ENCODE measurements at places on chromosomes 4 and X.

DNA sequence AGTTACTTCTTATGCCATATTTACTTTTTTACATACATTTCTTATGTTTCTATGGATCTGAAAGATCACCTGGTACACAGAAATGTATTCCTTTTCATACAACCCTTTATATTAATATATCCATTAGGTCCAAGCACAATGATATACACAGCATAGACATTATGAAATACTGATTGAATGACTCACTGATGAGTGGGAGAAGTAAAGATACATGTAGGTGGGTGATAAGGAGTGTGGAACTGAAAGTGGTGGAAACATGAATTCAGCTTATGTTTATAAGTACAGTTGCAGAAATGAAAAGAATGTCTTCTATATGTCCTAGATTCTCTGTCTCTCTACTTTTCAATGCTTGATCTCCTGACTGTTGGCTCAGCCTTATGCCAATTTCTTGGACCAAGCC is 87.9 kb downstream of the YIPF7 start:
- no peak for DNase-seq

DNA sequence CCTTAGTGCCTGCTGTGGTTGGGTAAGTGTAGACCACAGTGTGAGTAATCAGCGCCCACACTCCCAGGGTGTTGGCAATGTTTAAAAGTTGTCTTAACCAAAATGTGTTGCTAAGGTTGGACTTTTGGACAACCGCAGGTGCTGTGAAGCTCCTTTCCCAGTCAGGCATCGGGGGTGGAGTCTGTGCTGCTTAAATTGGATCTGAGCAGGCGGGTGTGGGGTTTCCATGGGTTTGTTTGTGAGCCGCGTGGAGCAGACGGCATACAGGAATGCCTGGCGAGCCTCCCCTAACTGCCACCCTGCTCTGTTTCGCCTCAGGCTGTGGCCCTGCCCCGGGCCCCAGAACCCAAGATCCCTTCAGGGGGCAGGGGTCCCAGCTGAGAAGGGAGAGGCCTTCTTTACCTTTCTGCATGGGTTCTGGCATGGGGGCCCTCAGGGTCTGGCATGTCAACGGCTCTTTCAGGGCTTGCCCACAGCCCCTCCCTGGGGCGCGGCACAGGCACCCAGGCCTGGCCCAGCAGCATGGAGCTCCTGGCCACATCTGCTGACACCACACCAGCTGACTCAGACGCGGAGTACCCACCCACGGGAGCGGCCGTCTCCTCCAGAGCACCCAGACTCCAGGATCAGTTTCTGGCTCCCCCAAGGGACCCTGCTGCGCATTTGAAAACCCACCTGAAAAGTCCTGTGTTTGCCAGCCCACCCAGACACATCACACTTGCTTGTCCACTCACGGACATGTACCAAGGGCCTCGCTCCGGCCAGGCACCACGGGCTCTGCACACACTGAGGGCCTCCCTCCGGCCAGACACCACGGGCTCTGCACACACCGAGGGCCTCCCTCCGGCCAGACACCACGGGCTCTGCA is 5.1 kb upstream of the SPON2 start:
- no peak for DNase-seq

- peak; percentile 33 for DNase-seq
Measured at GRCh38 chr4:24763631-24764297, 31.6 kb upstream of the SOD3 start.

DNA sequence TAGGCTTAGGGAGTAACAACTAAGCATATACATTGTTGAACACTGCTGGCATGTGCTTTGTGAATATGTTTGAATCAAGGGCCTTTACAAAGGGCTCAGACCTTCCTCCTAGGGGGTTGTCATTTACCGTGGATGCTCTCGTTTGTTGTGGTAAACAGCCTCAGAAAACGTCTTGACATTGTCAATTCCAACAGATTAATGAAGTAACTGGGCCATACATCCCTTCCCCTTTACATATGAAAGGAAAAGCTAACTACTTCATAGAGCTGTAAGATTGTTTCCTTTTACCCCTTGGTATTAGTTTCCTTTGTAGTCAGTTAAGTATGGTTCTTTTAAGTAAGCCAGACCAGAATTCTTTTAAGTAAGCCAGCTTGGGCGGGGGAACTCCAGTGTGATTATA is 42.9 kb downstream of the FAT4 start:
- DNase-seq: no peak

- no peak for DNase-seq
Measured at GRCh38 chrX:10667143-10667542, 46.8 kb upstream of the MID1 start.

DNA sequence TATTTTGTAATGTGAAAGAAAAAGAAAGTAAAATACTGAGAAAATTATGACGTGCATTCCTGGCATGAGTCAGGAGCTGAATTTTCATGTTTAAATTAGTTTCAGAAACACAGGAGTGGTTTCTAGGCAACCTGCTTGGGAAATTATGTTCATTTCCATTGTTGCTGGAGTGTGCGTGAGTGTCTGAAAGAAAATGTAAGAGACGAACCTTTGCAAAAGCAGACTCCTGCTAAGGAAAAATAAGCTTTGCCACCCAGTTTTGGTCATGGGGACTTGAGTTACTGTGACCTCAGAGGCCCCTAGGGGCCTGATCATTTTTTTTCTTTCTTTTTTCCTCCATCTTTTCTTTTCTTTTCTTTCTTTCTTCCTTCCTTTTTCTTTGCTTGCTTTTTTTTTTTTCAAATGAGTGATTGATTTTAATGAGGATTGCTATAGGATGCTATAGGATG is 18.8 kb upstream of the CHRNA9 start:
- peak; percentile 67 for DNase-seq

DNA sequence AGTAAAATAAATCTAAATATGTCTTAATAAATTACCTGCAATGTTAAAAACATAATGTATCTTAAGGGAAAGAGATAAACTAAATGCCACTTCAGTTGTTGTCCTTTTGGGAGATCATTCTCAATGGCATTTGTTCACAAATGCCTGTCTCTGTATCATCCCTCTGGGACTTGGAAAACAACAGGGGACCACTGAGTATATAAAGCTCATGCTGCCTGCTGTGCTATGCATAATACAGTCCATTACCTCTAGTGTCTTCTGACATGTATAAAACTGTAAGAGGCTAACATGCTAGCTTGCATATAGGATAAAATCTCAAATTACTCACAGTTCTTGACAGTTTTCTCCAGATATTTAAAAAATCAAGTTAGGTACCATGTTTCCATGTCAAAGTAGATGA is 503.9 kb downstream of the PDHA2 start:
- DNase-seq: no peak

- DNase-seq: no peak
Measured at GRCh38 chrX:1925053-1925481, 310.2 kb downstream of the ASMT start.

GRCh38 chrX:126985981-126986380 is 166.5 kb downstream of the PRR32 start:
- DNase-seq: no peak

DNA sequence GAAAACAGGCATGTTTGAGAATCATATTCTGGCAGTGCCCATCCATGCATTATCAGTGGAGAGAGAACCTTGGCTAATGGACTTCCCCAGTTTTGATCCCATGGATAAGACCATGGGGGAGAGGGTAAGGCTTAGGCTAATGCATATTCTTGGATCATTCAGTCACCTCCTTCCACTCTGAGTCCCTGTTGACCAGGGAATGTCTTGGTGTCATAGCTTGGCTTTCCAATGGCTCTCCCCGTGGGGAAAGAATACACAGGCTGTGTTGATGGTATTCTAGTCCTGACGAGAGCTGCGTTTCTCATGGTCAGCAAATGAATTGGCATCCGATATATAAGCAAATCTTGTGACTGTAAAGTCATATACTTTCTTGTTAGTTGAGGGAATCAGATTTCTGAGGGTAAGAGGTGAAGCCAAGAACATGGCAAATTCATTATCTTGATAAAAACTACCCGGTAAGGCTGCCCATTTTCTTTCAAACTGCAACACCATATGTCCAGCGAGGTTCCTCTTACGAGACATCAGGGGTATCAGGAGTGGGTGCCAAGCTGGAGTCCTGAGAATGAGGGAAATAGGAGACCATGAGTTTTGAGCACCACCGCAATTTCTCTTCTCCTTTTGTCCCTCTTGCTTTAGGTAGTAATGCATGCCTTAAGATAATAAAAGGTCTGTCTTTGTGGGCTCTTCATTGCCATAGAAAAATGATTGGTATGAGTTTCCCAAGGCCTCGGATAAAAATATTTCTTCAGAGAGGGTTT is 18.0 kb downstream of the RHOH start:
- DNase-seq: no peak

DNA sequence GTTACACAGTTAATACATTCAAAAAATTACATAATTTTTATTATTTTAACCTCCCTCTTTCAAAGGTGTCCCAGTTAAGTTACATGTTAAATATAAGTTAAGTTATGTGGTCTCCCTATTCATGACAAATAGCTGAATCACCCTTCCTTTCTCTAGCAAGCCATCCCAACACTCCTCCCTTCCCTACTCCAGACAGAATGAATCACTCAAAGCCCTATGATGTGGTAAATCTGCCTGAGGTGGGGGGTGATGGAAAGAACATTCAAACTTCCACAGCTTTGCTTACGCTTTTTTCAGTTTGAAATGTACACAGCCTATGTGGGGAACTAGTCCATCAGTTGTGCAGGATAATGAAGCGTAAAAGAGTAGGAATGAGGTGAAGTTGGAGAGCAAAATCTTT is 90.2 kb downstream of the CXCL13 start:
- peak; percentile 88 for DNase-seq

- no peak for DNase-seq
Measured at GRCh38 chr4:3836756-3837601, 70.8 kb downstream of the ADRA2C start.

DNA sequence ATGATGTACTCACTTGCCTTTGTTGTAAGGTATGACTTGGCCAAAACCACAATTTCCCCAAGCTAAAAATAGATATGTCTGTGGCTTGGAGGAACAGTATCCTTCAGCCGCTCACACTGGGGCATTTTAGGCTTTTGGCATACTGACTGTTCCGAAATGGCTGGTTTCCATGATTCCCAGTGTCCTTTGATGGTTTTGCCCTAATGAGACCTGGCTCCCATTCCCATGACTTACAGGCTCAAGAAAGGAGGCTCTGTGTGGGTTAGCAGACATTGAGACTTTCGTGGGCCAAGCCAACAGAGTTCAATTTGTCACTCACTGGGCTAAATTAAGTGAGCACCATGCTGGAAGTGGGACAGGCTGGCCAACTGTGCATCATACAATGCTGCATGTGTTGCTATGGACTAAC is 150.6 kb downstream of the CEP135 start:
- no peak for DNase-seq

DNA sequence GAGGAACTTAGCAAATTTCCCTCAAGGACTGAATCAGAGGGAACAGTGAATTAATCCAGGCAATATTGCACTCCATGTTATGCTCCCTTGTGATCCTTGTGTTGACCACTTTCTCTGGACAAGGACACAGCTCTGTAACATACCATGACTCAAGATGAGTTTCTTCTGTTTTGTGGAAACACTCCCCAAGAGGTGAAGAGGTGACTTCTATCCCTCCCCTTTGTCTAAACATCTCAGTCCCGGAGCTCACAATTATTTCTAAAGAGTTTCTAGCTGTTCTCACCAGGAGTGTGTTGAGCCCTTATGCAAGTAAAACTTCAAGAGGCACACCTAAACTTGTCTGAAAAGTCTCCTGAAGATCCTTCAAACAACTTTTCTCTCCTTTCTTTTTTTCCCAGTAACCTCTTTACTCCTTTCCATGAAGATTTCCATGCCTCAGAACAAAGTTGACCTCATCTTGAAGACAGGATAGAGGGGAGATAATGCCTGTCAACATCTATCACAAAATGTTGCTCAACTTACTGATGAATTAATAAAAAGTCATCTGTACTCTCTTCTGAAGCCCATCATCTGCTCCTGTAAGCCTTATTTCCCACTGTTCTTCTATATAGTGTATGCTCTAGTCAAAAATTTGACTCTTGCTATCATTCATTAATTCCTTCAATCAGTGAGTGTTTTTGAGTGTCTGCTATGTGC is 429.1 kb downstream of the SPRY1 start:
- DNase-seq: peak; percentile 39

DNA sequence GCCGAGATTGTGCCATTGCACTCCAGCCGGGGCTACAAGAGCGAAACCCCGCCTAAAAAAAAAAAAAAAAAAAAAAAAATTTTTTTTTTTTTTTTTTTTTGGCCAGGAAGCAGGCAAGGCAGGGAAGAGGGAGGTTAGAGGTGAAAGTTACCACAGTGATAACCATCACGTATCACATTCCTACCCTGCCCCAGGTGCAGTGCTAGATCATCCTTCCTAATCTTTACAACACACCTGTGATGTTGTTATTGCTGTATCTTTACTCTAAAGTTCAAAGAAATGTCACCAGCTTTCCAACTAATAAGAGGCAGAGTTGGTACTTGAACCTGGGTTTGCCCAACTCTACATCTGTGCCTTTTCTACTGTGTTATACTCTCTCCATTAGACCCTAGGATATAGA is 7.2 kb upstream of the LIMCH1 start:
- no peak for DNase-seq

DNA sequence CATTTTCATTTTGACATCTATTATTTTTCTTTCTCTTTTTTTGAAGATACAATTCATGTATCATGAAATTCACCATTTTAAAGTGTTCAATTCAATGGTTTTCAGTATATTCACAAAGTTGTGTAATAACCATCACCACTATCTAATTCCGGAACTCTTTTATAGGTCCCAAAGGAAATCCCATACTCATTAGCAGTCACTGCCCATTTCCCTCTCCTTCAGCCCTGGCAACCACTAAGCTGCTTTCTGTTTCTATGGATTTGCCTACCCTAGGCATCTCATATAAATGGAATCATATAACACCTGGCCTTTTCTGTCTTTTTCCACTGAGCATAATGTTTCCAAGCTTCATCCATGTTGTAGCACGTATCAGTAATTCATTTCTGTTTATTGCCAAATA is 3.2 kb upstream of the FGF2 start:
- DNase-seq: no peak

GRCh38 chr4:184408021-184408683 is 66.2 kb downstream of the IRF2 start:
- DNase-seq: peak; percentile 59

DNA sequence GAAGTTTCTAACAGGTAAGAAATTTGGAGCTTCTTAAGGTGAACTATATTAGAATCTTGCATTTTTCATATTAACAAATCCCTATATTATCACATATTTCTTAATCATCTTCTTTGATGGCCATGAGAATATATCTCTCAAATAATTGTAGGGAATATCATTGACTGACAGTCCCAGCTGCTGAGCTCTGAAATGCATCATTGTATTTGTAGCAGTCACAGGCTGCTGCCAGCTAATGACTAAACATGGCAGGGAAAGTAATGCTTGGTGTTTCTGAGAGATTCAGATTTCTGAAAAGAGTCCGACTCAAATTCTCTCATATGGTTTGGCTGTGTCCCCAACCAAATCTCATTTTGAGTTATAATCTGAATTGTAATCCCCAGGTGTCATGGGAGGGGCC is 171.9 kb downstream of the TRAM1L1 start:
- DNase-seq: no peak

GRCh38 chr4:40933272-40934053 is 183.7 kb downstream of the NSUN7 start:
- DNase-seq: peak; percentile 56

- DNase-seq: no peak
Measured at GRCh38 chr4:70356185-70356584, 4.4 kb upstream of the SMR3A start.

Data from AG04450 (cell line).